Right ventricle myocardium superior (tissue), 1 donor: ENCODE measurements at places on chromosomes 2 and 18. TPM values are rescaled to one million over a fixed set of nuclear protein-coding genes. Genes with fewer than 3 reads are reported as not detected.

Gene DOCK10
- total RNA-seq, result 2.2 TPM

DNA sequence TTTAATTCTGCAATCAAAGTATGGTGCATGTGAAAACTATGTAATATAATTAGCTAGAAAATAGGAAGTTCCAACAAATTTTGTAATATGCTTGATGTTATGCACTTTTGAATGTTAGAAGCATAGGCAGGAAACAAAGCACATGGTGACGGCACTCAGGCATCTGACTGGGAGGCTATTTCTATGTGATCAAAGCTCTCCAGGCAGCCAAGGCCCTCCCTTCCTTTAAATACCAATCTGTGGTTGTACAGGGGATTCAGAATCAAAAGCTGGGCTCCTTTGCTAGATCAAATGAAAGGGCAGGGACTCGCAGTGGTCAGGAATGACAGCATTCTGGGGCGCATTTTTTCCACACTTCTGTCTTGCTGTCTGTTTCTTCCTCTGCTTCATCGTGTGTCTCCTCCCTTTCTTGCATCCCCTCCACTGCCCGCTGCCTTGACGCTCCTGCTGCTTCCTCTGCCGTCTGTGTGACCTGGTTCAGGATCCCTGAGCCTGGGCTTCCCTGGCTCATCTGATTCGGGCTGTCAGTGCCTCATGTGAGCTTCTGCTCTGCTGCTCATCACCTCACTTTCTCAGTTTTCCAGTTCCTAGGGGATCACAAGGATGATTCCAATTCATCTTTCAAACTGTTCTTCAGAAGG lies 30.9 kb downstream of the TMEM182 start:
- DNase-seq, result no peak

DNA sequence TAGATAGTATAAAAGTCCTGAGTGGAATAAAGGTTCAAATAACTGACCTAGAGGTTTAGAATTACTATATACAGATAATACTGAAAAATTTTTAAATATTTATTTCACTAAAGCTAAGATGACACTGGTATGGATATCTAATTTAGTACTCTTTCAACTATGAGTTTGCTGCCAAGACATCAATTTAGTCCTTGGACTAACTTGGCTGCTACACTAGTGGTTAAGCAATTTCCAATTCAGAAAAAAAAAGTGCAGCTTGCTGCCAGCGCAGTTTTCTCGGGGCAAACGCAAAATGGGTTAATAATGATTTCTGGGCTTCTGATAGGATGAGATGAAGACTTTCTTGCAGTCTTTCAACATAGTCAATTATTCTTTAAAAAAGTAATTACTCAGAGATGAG lies 10.8 kb downstream of the BUB1 start:
- no peak for DNase-seq

- DNase-seq, result no peak
Measured at GRCh38 chr2:100981011-100981410, 21.1 kb upstream of the RPL31 start.

GRCh38 chr18:2236232-2236631 lies 335.1 kb downstream of the METTL4 start:
- DNase-seq, result no peak

DNA sequence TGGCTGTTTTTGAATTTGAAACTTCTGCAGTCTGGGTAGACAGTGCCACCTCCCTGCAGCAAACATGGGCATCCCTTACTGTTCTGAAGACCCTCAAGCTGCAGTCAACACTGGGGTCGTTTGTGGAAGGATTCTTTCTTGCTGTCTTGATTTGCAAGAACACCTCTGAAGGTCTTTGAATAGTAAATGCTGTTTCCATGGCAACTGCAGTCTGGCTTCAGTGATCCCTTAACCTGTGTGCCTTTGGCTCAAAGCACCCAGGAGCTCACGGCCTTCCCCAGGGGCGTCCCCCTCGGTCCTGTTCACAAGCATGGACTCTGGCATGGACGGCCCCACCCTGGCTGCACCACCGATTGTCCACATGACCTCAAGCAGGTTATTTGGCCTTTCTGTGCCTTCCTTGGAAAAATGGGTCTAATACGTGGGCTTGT lies 38.3 kb downstream of the LRRFIP1 start:
- no peak for DNase-seq

DNA sequence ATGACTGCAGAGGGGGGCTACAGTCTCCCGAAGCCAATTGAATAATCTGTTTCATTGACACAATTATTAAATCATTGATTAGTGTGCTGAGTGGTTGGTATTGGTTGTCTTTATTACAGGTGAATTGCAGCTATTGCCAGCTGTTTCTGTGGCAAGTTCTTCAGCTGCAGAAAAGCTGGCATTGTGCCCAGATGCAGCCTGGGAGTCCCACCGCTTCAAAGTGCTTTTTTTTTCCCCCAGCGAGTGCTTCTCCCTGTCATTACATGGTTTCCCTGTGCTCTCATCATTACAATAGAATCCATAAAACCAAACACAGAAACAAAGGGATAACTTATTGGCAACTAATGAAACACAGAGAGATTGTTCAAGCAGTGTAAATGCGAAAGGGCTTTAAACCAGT lies 164.7 kb downstream of the GRB14 start:
- DNase-seq, result no peak

- no peak for DNase-seq
Measured at GRCh38 chr18:47964053-47964452, 33.6 kb upstream of the SMAD2 start.

DNA sequence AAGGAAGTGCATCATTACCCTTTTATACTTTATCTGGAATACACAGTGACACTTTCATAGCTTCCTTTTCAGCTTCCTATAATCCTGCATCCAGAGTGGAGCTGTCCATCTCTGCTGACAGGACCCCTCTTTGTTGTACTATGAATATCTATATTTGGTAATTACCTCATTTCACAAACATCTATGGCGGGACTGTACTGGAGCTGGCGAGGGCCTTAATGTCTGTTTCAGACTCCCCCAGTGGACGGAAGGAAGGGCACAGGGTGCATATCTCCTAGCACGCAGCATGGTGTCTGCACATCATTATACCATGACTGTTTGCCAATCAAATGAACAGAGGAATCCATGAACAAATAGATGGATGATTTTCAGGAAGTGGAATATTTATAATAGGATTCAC lies 142.3 kb downstream of the SOX11 start:
- DNase-seq, result no peak

DNA sequence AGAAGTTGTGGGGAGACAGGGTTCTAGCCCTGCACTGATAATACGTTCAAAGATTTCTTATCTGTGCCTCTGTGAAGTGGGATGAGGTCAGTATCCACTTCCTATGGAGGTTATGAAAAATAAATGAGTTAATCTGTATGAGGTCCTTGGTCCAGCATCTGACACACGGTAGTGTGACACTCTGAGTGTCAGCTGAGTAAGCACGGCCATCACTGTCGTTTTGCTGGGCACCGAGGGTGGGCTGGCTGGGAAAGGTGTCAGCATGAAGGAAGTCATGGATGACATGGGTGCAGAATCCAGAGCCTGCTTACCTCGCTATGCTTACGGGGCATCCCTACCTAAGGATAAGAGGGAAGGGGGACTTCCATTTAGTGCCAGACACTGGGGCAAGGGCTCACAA lies 150.3 kb downstream of the INHBB start:
- no peak for DNase-seq

DNA sequence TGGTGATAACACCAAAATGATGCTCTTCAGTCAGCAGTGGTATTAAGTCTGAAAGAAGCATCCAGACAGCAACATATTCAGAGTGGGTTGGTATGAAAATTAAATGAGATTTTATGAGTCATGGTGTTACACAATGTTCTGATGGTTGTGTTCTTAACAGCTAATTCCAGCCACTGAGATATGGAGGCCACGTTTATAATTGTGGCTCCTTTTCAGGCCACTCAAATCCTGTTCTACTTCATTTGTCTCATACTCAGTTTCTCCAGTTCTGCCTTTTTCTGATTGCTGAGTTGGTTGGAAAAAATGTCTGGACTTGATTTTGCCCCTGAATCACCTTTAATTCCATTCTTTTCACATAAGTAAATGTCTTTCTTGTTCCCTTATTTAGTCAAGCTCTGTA lies 162.7 kb upstream of the COL3A1 start:
- DNase-seq, result no peak

Gene MARS2
- total RNA-seq, result 6.6 TPM

DNA sequence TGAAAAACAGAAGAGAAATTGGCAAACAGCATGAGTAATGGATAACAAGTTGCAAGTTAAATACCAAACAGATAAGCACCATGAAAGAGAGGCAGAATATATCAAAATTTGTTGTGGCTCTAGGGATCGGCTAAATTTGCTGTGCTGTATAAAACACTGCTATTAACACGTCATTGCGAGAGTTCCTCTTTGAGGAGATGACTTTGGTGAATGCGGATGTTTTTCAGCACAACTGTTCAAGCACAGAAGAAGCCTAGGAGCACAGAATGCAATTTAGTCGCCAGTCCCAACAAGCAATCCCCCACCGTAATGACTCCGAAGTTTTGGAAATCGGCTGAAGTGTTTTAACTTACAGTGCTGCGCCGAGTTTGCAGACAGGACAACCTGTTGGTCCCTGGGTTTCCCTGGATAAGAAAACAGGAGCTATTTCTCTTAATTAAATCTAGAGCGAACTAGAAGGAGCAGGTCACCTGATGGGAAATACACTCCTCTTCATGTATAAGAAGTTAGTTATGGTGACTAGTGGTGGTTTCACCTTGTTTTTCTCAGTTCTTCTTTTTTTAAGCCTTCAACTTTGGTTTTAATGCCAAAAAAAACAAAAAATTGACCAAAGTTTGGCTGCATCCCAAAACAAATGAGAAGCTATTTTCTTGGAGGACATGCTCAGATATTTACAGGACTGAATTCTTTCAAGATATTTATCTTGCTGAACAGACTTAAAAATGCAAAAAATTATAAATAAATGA lies 454.1 kb upstream of the SALL3 start:
- no peak for DNase-seq

GRCh38 chr2:118710481-118710880 lies 137.0 kb downstream of the EN1 start:
- DNase-seq, result no peak

Gene DNAJB2
- total RNA-seq, result 83.3 TPM

DNA sequence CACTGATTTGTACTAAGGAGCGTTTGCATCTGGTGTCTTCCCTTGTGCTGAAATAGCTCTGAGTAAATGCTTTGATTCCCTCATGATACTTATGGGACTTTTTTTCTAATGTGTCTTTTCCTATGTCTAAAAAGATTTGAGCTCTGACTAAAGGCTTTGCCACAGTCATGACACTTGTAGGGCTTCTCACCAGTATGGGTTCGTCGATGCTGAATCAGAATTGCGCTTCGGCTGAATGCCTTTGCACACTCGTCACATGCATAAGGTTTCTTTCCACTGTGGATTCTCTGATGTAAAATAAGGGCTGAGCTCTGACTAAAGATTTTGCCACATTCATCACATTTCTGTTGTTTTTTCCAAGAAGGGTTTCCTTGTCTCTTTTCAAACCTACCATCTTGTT lies 8.0 kb downstream of the ZNF396 start:
- no peak for DNase-seq

Gene VWA3B
- 0.32 TPM for total RNA-seq

GRCh38 chr2:72394541-72395070 lies 246.9 kb upstream of the CYP26B1 start:
- DNase-seq, result no peak

Gene ZNF396
- total RNA-seq, result 0.48 TPM

Gene GPR39
- total RNA-seq, result not detected

DNA sequence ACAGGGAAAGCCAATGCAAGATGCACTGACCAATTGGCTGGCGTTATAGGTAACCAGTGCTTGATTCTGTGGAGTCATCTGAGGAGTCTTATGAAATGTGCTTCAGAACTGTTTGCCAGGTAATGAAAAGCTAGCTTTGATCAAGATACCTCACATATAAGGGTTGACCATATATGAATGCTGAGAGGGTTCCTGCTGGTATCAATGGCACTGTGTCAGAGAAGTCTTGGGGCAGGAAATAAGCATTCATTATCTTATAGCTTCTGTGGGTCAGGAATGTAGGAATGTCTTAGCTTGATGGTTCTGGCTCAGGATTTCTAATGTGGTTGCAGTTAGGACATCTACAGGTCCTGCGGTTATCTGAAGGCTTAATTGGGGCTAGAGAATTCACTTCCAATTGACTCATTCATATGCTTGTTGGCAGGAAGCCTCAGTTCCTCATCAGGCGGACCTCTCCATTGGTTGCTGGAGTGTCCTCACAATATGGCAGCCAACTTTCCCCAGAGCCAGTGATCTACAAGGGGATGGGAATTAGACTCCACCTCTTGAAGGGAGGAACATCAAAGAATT lies 22.1 kb upstream of the TCF7L1 start:
- DNase-seq, result no peak

DNA sequence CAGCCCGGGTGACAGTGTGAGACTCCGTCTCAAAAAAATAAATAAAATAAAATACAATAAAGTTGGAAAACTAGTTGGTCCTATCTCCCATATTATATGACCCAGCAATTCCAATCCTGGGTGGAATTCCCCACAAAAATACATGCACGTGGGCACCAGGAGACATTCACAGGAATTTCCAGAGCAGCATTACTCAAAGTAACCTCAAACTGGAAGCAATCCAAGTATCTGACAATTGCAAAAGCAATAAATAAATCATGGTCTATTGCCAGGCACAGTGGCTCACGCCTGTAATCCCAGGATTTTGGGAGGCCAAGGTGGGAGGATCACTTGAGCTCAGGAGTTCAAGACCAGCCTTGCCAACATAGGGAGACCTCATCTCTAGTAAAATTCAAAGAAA lies 101.2 kb upstream of the MAP4K4 start:
- no peak for DNase-seq
